Erythroblast (primary cell): ENCODE measurements at places on chromosomes 5 and 9.

GRCh38 chr9:35923598-35923926, 14.3 kb downstream of the SPAAR start:
- no peak for DNase-seq

DNA sequence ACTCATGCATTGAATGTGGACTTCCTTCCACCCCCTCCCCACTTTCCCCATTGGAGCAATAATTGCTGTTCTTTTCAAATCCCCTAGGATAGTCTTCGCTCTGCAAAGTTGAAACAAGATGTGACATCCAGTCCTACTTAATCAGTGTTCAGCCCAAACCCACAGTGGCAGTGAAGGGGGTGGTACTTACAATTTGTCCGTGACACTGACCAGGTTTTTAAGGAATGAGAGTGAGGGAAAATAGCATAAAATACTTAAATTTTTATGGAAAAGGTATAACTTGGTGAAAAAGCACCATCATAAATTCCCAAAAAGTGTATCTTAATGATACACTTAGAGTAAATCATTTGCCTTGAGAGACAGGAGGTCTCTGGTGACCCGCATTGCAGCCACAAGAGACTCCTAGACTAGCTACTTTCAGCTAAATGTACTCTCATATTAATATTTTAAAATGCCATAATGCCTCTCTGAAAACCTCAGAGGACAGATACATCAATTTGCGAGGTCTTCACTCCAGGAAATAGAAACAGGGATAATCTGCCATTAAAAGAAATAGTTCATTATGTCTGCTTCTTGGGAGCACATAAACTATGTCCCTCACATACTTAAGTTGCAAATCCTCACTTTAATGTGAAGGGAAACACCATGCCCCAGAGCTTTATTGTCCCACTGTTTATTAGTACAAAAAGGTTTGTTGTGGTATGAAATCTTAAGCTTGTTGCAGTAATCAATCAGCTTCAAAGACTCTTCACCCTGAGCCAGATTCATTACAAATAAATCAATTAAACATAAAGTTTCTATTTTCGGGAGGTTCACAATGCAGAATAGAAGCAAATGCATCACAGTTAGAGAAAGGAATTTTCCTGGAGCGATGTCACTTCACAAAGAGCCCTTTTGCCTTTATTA, 343.6 kb upstream of the ISL1 start:
- DNase-seq, result no peak

GRCh38 chr5:171589461-171589860, 170.0 kb downstream of the FGF18 start:
- no peak for DNase-seq

DNA sequence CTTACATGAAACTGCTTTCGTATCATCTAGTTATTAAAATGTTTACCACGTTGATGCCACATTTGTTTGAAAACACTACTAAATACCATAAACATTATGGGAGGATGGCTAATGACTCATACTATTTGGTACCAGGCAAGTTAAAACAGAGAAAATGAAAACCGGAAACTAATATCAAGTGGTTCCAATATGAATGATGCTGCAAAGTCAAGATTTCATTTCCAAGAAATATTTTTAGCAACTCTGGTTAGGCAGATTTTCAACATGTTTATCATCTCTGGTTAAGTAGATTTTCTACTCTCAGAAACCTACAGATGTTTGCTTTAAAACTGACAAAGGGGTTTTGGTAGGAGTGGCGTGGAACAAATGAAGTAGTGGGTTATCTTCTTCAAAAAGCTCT, 4.9 kb upstream of the F2R start:
- no peak for DNase-seq

GRCh38 chr9:83108208-83108607, 45.3 kb upstream of the RASEF start:
- no peak for DNase-seq

DNA sequence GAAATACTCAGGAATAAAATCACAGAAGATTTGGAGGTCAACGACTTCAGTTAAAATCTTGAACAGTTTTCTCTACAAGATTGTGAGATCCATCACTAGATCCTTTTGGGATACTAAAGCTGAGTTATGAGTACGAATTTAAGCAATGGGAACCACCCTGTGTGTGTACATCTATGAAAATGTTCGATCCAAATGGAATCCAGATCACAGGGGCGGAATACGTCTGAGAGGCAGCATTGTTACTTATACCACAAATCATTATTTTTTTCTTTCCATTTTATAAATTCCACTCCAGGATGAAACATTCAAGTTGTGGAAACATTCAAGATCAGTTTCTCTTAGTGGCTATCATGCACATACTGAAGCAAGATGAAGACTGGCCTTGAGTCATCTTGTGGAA, 239.3 kb upstream of the PAPPA start:
- DNase-seq, result no peak

DNA sequence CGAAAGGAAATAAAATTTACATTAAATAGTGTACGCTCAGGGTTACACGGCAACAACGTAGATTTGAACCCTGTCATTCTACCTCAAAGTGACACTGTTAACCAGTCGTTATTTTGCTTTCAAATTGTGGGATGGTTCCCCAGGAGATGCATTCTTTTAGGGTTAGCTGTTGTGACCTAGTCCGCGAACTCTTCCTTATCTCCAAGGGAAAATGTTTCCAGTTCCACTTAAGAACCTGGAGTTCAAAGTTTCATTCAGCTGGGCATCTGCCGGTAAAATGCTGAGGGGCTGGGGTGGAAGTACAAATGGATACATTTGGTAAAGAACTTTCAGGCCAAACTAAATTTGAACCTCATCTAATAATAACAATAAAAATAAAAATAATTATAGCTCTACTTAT, 264.6 kb downstream of the NR3C1 start:
- DNase-seq, result no peak

- DNase-seq, result peak; percentile 54
Measured at GRCh38 chr9:135343837-135344522, 135.6 kb upstream of the PPP1R26 start.

DNA sequence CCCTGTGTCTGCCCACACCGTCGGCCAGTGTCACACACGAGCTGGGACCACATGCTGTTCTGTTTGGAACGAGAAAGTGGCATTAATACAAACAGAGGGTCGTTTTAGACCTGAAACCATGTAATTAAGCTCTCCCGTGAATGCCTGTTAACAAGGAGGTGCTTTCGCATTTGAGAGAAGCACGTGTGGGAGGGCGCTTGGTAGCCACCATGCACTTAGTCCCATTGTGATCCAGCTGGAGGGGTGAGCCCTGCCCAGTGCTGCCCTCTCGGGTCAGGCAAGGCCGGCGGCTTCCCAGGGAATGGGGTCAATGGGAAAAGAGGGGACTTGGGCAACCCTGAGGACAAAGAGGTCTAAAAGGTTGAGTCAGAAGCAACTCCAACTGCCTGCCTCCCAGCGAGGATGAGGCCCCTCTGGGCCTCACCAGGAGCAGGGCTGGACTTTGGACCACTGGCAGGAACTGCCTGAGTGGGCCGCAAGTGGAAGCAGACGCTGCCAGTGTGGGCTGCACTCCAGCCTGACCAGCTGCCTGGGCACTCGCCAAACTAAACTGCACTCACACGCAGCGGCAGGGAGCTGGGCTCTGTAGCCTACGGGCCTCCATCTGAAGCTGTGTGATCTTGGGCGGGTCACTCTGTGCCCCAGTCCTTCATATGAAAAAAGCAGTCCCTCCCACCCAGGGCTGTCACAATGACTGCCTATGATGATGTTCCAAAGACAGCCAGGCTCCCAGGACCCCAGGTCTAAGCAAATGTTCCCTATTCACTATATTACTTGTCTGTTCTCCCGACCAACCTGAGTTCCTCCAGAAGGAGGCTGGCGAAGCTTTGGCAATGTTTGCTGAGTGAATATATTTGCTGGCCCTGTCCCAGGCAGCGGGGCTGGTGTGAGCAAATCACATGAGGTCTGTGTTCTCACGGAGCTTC, 195.7 kb downstream of the CDK5RAP2 start:
- no peak for DNase-seq

GRCh38 chr9:116282597-116282996, 129.0 kb downstream of the PAPPA start:
- no peak for DNase-seq
